Activated naive CD4-positive, alpha-beta T cell treated with anti-CD3 and anti-CD28 coated beads for 36 hours (primary cell): ENCODE measurements at places on chromosomes 1 and 21. TPM values are rescaled to one million over a fixed set of nuclear protein-coding genes. Genes with fewer than 3 reads are reported as not detected.

Gene OR2T11
- not detected for total RNA-seq

DNA sequence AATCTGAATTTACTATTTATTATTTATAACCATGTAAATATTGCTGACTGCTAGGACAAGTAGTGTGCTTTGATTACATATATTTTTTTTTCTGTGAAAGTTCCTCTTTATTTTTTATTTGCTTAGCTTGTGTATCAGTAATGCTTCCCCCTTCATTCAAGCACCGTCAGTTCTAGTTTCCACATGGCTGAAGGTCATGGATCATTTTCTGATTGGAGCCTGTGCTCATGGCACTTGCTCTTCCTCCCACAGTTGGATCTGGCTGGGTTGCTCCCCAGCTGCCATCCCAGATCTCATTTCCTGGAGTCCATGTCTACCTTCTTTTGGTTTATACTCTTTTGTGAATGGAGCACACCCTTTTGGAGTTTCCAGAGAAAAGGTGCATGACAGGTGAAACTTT is 57.0 kb upstream of the IGSF5 start:
- H3K4me3 ChIP-seq = no peak overlapping the region
- no peaks in the 10 kb centered on the region for H3K27me3 ChIP-seq
- DNase-seq = no peak
- no peak overlapping the region for H3K27ac ChIP-seq
- no peaks in the 10 kb centered on the region for H3K36me3 ChIP-seq
- H3K4me1 ChIP-seq = no peaks in the 10 kb centered on the region

GRCh38 chr21:41557884-41558283 is 49.9 kb upstream of the TMPRSS2 start:
- no peaks in the 10 kb centered on the region for H3K36me3 ChIP-seq
- no peak for DNase-seq
- no peak overlapping the region for H3K4me3 ChIP-seq

GRCh38 chr1:113981962-113982931 is 3.0 kb downstream of the OLFML3 start:
- no peak overlapping the region for H3K27ac ChIP-seq
- no peaks in the 10 kb centered on the region for H3K27me3 ChIP-seq
- H3K36me3 ChIP-seq = no peaks in the 10 kb centered on the region
- peaks cover 16% of the 10 kb centered on the region for H3K4me1 ChIP-seq
- H3K4me3 ChIP-seq = no peak overlapping the region

Gene KCNJ9
- total RNA-seq = not detected

- H3K36me3 ChIP-seq = peaks cover 24% of the 10 kb centered on the region
- DNase-seq = no peak
- H3K4me1 ChIP-seq = peaks cover 10% of the 10 kb centered on the region
- H3K27ac ChIP-seq = no peak overlapping the region
- no peaks in the 10 kb centered on the region for H3K27me3 ChIP-seq
Measured at GRCh38 chr1:214615109-214615508, 12.1 kb downstream of the CENPF start.
